Kidney epithelial cell (primary cell): ENCODE measurements at places on chromosomes 7 and 10. TPM values are rescaled to one million over a fixed set of nuclear protein-coding genes. Genes with fewer than 3 reads are reported as not detected.

The TRIM50 gene
- not detected in 2 replicates for total RNA-seq

The OGDHL gene
- 1.7 and 2.2 TPM in 2 replicates for total RNA-seq

The INA gene
- total RNA-seq: 8.1 and 9.2 TPM in 2 replicates

GRCh38 chr10:123893651-123894050 lies 2.0 kb upstream of the CPXM2 start:
- no peak for DNase-seq

DNA sequence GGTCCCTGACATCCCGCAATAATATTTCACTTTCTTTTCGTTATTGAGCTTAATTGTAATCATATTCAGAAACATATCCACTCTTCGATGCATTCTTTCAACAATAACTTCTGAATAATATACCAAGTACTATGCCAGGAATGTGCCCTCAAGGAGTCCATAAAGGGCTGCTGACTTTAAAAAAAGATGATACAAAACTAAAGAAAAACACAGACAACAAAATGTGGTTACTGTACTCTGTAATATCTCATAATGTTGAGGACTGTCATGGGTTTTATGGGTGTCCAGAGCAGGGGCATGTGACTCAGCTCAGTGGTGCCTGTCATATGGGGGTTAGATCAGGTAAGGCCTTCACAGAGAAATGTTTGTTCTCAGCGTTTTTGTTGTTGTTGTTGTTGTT lies 73.7 kb downstream of the ARL4A start:
- DNase-seq: no peak

DNA sequence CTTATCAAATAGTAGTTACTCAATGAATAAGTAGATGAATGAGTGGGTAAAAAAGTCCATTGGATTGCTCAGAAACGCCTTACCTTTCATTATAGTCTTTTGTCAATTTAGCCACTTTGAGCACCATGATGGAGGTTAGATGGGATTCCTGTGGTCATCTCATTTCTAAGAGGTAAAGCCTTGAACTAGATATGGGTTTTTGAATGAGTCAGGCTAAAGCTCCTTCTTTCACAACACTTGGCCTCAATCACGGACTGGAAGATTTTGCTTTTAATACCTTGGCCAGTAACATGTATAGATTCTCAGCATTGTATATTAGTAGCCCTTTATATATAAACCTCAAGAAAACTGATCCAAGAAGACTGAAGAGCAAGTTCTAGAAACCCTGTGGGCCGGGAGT lies 99.7 kb upstream of the CCDC6 start:
- DNase-seq: no peak
